ENCODE measurements at places on chromosomes 1 and 21.

DNA sequence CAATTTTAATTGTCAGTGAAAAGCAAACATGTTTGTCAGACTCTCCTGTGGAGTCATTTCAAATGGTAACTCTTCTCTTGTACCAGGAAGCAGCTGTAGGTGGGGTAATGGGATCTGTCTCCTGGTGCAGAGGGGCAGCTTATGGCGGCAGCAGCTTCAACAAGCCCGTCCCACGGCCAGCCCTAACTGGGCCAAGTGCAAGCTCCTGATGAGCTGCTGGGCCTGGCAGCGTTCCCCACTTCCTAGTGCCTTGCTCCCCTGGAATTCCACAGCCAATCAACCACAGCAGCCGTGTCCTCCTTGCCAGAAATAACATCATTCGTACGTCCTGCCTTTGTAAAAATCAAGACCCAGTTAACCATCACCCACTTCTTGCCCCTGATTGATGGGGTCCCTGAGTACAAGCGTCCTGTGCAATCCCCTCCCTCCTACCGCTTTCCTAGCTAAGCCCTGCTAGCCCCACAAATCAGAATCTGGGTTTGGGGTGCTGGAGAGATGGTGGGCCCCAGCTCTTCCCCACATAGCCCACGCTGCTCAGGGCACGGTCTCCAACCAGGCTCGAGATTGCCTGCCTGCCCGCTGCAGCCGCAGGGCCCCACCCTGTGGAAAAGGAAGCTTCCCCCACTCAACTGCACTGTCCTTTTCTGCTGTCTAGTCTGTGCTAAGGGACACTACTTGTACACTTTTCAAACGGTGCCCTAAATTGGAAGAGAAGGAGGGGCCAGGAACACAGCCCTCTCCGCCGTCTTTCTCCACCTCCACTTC lies 61.2 kb downstream of the TOR1AIP2 start:
- no peak for DNase-seq

DNA sequence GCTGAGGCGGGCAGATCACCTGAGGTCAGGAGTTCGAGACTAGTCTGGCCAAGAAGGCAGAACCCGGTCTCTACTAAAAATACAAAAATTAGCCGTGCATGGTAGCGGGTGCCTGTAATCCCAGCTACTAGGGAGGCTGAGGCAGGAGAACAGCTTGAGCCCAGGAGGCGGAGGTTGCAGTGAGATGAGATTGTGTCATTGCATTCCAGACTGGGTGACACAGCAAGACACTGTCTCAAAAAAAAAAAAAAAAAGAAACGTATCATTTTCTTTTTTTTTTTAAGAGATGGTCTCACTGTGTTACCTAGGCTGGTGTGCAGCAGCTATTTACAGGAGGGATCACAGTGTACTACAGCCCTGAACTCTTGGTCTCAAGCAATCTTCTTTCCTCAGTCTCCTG lies 47.3 kb downstream of the ITGB3BP start:
- no peak for DNase-seq

GRCh38 chr1:14138135-14138506 lies 438.1 kb downstream of the PRDM2 start:
- no peak for DNase-seq

- DNase-seq, result no peak
Measured at GRCh38 chr1:5746611-5747425, 245.4 kb downstream of the NPHP4 start.

- no peak for DNase-seq
Measured at GRCh38 chr1:203173566-203173965, 2.1 kb downstream of the MYBPH start.

DNA sequence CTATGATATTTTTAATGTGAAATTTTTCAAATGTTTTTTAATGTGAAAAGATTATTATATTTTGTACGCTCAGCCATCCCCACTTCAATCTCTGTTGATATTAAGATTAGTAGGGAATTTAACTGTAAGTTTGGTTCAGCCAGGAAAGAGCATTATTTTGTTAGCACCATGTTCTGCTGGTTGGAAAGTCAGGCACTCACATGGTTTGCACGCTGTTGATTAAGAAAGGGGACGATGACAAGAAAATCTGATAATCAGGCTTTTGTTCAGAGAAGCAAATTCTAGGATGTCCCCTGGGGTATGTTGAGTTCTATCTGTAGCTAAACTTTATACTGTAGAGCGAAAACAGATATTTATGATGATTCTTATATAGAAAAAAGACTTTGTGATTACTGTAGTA lies 115.1 kb downstream of the OSBPL9 start:
- DNase-seq, result no peak

GRCh38 chr1:108717774-108718316 lies 5.1 kb downstream of the FNDC7 start:
- DNase-seq, result no peak

Measured in HEK293T (cell line).